ENCODE measurements at places on chromosomes 7 and 10.

DNA sequence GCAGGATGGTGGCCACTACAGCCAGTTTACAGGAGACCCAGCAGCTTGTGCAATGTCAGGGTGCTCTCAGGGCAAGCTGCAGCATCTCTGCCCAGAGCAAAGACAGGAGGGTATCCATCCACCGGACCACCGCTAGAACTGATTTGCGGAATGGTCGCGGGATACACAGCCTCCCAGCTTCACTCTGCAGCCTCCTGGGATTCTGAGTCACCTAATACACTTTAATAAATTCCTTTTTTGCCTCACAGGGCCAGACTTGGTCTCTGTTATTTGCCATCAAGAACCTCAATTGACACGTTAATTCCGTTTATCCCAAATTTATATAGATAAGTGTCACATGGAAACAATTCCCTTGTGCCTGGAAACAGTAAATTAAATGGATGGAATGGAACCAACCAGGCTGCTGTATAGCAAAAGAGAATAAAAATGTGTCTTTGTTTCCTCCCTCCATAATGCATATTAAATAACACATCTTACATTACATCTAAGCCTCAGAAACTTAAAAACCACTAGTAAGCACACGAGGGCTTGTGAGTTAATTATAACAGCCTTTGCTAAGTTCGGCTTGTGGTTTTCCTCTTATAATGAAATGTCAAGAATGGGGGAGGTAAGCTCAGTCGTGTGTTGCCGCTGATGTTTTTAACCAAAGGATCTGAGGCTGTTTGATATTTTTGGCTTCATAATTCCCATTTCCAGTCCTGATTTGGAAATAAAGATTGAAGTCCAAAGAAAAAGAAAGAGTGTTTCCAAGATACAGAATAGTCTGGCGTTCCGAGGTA lies 52.1 kb downstream of the ADRB1 start:
- no peak for DNase-seq

- no peak for DNase-seq
Observed at GRCh38 chr7:141280100-141280499, 206.2 kb downstream of the TMEM178B start.

DNA sequence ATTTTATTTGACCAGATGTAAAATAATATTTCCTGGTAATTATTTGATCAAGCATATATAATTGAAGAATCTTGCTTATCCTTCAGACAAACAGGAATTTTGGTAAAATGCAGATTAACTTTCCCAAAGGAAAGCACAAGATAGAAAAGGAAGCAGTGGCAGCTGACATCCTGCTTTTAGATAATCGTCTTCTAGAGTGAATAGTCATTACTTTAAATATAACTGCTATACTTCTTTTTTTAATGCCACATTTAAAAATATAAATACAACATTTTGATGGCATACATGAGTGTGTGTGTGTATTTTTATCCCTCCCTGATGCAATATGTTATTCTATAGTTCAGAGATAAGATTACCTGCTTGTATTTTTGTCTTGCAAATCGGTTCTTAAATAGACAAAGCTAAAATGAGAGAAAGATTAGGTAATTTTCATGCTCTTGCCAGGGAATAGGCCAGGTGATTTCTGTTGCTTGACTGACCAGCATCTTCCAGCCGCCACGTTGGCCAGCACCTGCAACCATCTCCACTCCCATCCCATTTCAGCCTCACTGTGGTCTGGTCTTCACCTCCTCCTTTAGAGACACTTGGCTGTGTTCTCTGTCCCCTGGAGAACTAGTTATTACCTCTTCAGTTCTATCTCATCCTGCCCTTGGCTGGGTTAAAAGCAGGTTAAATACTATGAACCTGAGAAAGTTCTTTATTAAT lies 58.1 kb downstream of the MDFIC start:
- DNase-seq: no peak

DNA sequence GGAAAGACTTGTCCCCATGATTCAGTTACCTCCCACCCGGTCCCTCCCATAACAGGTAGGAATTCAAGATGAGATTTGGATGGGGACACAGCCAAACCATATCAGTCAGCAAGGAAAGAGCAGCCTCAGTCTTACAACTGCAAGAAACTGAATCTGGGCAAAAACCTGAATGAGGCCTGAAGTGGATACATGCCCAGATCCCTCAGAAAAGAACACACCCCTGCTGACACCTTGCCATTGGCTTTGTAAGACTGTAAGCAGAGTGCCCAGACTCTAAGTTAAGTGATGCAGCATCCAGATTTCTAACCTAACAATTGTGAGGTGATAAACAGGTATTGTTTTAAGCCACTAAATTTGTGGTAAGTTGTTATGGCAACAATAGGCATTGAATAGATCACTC lies 670.8 kb downstream of the SORCS1 start:
- DNase-seq: no peak

DNA sequence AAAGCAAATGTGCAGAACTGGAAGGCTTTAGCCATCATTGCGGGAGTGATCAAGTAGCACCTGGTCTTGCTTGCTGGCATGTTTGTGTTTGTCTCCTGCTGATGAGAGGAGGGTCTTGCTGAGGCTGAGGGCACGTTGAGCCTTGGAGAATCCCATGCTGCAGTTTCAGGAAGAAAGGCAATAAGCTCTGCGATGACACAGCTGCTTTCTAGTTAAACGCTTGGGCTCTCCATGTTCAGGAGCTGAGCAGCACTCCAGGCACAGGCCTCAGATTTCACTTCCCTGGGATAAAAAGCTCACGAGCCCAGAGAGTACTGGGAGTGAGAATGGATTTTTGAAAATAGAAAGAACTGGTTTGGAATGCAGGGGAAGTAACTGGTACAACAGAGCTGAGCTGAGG lies 100.8 kb downstream of the LRRC18 start:
- DNase-seq: no peak

GRCh38 chr7:69076566-69076965 lies 521.7 kb upstream of the AUTS2 start:
- DNase-seq: no peak

DNA sequence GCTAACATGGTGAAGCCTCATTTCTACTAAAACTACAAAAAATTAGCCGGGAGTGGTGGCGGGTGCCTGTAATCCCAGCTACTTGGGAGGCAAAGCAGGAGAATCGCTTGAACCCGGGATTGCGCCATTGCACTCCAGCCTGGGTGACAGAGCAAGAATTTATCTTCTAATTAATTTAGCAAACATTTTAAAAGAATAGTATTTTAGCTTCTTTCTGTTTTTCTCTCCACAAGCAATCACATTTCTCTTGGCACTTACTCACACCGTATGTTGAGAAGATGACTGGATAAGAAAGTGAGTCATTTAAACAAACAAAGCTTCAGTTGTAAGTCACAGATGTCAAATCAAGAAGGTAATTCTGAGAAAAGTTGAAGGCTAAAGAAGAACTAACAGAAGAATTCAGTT lies 264.0 kb downstream of the ARL4A start:
- DNase-seq: no peak
